Psoas muscle (tissue), 8 donors: ENCODE measurements at places on chromosomes 1 and 21. TPM values are rescaled to one million over a fixed set of nuclear protein-coding genes. Genes with fewer than 3 reads are reported as not detected.

The TMPRSS15 gene
- total RNA-seq = not detected

The SLC25A24 gene
- 8.9 TPM for total RNA-seq

The KCNQ4 gene
- total RNA-seq = 5.6 TPM

The TMEM39B gene
- total RNA-seq = 7.2 TPM

The LCE1B gene
- total RNA-seq = not detected

The TIMM17A gene
- total RNA-seq = 132 TPM

The C1orf141 gene
- not detected for total RNA-seq

The LEMD1 gene
- not detected for total RNA-seq

The ACKR1 gene
- 15.2 TPM for total RNA-seq

The S100A12 gene
- total RNA-seq = 1.7 TPM

The PARP1 gene
- 85.8 TPM for total RNA-seq

The GTF2B gene
- 11.8 TPM for total RNA-seq

The TMEM269 gene
- 0.43 TPM for total RNA-seq

The OR6K3 gene
- total RNA-seq = not detected

The FCN3 gene
- total RNA-seq = 3.4 TPM

The PSEN2 gene
- 26.2 TPM for total RNA-seq
